ENCODE measurements at places on chromosomes 6 and 20. TPM values are rescaled to one million over a fixed set of nuclear protein-coding genes. Genes with fewer than 3 reads are reported as not detected.

GRCh38 chr20:3235666-3236324, 3.2 kb downstream of the SLC4A11 start:
- no peak for DNase-seq

DNA sequence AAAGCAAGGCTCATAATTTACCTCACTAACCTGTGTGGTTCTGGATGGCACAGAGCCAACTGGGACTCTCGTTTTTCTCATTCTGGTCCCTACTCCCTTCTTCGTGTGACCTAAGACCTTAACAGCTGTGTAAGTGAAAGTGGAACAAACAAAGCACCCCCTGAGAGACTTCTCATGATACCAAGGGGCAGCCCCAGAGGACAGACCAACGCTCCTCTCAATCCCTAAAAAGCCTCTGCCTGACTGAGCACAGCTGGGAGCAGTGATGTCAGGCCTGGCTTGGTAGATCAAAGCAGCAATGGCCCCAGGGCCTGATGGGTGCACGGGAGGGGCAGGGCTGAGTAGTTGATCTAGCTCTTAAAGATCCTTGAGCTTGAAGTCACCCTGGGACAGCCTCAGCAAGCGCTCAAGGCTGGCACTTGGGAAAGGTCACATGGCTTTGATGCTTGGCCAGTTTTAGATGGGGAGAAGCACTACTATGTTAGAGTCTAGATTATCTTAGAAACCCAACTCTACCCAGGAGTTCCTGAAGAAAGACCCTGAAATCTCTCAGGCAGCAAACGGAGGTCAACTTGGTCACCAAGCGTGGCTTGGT, 16.2 kb upstream of the TGM2 start:
- no peak for DNase-seq

Gene SIRPD
- not detected for total RNA-seq

- DNase-seq = no peak
Measured at GRCh38 chr6:160256445-160256844, 2.2 kb downstream of the SLC22A2 start.

DNA sequence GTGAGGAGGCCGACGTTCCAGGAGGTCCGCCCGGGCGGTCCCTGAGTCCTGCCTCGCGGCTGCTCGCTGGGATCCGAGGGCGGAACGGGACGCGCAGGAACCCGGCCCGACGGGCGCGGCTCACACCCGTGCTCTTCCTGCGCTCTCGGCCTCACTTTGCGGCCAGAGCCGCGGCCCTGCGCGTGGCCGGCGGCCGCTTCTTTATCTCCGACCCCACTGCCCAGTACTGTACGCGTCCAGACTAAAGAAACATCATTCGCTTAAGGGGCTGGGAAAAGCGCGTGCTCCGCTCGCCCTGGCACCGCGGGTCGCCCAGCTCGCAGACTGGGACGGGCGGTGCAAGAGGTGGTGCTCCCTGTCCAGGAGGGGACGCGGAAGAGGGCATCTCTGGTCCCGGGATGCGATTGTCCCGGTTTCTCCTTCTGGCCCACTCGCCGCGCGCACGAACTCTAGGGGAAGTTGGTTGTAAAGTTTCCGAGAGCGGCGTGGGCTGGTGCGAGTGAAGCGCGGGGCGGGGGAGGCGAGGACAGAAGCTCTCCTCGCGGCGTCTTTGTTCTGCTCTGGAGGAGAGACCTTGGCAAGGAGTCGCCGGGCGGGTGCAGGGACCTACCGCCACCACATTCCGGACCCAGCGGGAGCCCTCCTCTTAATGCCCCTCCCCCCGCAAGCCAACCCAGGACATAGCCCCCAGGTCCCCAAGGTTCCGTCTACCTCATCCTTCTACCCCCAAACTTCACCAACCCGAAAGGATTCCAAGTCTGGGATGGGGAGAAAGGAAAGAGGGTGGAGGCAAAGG, 71.0 kb downstream of the SOX4 start:
- DNase-seq = no peak

GRCh38 chr6:118714756-118715155, 63.4 kb upstream of the CEP85L start:
- DNase-seq = no peak

GRCh38 chr6:84762220-84763002, 2.0 kb downstream of the TBX18 start:
- DNase-seq = no peak

Gene RFX6
- total RNA-seq = not detected

- no peak for DNase-seq
Measured at GRCh38 chr20:10537850-10538480, 102.9 kb downstream of the SLX4IP start.

- DNase-seq = peak; percentile 33
Measured at GRCh38 chr6:26311385-26312095, 53.5 kb upstream of the BTN3A2 start.

Gene TPD52L2
- 60.7 TPM for total RNA-seq

Gene SH3BGRL2
- 8.5 TPM for total RNA-seq

Gene IPCEF1
- not detected for total RNA-seq

DNA sequence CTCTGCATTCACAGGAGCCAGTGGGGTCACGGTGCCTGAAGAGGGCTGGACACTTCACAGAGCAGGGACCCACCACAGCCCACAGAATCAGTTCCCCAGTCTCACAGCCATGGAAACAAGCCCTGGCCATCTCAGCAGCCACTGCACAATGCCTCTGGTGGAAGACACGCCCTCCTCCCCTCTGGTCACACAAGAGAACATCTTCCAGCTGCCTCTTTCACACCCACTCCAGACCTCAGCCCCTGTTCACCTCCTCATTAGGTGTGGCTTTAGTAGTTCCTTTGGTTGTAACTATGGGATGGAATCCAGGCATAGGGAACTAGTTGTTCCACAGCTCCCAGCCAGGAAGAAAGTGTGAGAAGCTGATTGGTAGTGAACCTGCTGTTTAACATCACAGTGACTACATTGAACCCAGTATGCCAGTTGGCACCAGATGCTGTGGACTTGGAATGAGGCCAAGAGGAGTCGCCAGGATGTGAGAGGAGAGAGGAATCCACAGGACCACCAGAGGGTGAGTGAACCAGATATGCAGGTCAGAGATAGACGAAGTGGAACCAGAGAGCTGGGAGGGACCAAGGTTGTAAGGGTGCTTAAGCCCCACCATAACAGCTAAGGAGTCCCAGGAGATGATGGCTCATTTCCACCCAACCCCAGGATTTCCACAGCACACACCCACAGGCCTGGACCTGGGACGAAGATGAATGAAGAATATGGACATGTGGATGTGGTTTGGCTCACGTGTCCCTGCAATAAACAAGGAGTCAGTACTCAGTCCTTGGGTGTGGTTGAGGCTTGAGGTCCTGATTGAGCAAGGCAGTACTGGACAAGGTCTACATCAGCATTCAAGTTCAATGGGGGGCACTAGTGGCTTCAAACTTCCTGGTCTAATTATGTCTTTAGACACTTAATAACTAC, 8.8 kb upstream of the BTN3A3 start:
- DNase-seq = peak; percentile 35

DNA sequence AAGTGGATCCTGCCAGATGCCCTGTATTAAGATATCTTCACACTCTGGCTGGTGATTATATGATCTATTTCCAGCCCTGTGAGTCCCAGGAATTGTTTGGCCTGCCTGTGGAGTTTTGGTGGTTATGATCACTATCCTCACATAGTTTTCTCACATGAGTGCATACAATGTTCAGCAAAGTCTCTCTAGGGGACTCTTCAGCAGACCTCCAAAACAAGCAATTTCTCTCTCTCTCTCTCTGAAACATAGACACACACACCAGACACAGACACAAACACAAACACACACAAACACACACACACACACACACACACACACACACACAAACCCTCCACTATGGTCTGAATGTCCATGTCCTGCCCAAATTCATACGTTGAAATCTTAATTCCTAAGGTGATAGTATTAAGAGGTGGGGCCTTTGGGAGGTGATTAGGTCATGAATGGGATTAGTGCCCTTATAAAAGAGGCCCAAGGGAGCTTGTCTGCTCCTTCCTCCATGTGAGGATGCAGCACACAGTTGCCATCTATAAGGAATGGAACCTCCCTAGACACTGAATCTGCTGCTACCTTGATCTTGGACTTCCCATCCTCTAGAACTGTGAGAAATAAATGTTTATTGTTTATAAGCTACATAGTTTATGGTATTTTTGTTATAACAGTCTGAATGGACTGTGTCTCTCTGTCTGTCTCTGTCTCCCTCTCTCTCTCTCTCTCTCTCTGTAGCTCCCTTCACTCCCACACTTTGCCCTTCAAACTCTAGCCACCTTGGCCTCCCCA, 22.0 kb upstream of the SYNJ2 start:
- no peak for DNase-seq

DNA sequence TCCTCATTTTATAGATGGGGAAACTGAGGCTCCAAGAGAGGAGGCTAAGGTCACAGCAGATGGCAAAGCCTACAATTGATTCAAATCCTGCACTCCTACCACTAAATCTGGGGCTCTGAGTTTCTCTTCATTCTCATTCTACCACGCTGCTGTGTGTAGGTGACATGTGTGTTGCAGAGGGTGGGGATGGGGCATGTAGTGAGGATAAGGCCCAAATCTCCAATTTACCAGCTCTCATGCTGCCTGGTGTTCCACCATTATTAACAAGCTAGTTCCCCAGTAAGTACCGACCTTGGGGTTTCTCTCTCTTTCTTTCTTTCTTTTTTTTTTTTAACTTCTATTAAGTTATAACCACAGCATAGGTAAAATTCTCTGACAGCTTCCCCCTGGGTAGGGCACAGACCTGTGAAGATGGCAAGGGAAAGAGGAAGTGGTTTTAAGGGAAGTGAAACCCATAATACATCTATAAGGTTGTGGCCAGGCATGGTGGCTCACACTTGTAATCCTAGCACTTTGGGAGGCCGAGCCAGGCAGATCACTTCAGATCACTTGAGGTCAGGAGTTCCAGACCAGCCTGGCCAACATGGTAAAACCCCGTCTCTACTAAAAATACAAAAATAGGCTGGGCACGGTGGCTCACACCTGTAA, 13.0 kb upstream of the MATN4 start:
- DNase-seq = no peak

GRCh38 chr6:5671601-5672559, 334.8 kb downstream of the NRN1 start:
- no peak for DNase-seq

DNA sequence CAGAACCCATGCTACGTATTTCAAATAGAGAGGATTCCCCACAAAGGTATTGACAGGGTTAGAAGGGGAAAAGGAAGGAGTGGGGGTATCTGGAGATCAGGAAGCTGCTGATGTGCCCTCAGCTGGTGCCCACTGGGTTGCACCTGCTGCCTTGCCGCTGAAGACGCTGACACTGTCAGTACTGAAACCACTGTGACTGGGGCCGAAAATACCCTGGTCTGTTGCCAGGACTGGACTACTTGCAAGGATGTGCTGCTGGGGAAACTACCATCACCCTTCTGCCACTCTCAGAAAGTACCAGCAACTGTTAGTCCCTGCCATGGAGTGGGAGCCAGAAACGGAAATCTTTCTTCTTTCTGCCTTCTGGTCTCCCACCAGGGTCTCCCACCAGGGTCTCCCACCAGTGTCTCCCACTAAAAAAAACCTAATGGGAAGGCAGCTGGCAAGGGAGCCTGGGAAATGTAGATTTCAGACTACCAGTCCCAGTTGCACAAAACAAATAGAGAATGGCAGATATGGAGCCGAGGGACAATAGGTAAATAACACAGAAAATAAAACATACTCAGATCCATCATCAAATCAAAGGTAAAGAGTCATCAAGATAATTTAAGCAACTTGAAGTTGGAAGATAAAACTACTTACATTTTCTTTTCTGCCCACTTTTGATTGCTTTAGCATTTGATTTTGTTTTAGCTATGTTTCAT, 204.8 kb downstream of the TPBG start:
- DNase-seq = no peak

- DNase-seq = no peak
Measured at GRCh38 chr6:143939364-143939763, 68.7 kb downstream of the PLAGL1 start.

DNA sequence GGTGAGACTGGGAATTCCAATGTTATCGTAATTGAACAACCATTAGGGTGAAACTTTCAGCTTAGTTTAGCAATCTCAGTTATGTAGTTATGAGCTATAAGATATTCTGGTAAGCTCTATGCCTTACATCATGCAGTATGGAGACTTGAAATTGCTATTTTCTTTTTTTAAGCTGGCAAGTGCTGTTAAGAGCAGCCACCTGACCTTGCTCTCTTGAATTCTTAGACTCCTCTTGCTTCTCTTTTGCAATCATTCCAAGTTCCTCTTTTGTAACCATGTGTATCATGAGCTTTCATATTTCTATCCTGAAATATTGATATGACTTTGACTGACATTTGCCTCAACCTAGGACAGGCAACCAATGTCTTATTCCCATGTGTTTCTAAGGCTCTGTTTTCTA, 446.3 kb upstream of the SLC35B3 start:
- no peak for DNase-seq

DNA sequence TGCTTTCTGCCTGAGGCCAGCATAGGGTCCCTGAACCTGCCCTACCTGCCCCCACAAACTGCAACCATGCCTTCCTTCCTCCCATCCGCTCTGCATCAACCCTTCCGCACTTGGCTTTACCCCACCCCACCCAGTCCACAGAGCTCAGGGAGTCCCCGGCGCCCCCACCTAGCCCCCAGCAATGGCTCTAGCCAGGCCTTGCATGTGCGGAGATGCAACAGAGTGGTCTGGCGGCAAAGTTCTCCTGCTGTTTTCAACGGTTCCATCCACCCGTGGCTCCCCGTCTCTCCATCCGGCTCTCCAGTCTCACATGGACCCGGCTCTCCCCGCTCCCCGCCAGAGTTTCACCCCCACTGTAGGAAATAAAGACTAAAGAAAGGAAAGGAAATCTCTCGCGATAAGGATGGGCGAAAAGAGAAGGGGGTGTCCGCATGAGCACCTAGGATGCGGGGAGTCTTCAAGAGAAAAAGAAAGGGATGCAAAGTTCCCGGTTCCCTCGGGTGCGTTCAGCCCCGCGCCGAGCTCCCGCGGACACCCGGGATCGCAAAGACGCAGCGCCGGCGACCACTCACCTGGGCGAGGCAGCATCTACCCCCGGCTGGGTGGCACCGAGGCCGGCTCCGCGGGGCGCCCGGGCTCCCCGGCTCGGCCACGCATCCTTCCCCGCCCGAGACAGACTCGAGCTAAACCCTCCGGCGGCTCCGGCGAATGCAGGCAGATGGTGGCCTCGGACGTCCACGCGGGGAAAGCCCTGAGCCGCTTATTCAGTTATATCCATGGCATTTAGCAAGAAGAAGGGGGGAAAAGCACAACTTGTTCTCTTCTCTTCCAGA, 579 bp downstream of the LRFN2 start:
- DNase-seq = no peak

Gene SLPI
- total RNA-seq = 390 TPM

DNA sequence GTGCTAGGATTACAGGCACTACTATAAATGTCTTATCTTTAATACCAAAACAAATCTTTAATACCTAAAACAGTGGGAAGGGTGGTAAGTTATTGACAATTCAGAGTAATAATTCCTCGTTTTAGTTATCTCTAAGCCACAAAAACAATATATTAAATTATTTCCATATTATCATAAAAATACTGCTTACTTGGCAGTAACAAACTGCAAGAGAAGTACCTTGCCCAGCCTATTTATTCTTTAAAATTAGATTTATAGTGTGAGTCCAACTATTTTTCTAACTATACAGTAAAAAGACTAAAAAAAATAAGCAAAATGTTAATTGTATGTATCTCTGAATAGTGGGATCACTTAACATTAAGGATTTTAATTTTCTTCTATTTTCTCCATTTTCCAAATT, 123.2 kb downstream of the HACE1 start:
- no peak for DNase-seq

- DNase-seq = no peak
Measured at GRCh38 chr6:34300332-34300751, 51.5 kb upstream of the SMIM29 start.

All from gastrocnemius medialis (tissue), 4 donors.